Heart left ventricle (tissue), 16 donors: ENCODE measurements at places on chromosomes 11 and 22.

DNA sequence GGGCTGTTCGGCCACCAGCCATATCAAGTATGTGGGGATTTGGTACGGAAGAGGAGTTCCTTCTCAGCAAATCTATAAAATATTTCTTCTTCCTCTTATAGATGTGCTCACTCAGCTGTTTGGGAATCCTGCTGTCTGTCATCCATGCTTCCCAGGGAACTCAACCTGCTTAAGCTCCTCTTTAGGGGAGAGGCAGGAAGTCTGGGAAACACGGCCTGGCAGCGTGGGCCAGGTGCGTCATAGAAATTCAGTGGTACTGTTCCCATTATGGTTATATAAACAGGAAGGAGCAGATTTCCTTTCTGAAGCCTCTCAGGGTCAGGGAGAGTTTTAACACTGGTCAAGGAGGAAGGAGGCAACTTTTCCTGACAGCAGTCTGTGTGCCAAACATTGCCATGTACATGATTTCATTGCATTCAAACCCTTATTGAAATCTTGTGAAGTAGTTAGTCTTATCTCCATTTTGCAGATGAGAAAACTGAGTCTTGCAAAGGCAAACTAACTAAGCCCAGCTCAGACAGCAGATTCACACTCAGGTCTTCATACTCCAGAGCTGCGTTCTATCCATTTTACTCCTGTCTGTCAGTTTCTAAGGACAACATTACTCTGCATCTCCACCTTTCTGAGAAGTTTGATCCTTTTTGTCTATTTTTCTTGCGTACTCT is 35.4 kb upstream of the AMOTL1 start:
- H3K27me3 ChIP-seq: no peaks in the 10 kb centered on the region
- H3K36me3 ChIP-seq: no peaks in the 10 kb centered on the region
- H3K4me1 ChIP-seq: peaks cover 35% of the 10 kb centered on the region
- peak; percentile 73 for DNase-seq
- peak overlapping the region; percentile 46 for H3K27ac ChIP-seq

- no peaks in the 10 kb centered on the region for H3K36me3 ChIP-seq
- no peak overlapping the region for H3K4me3 ChIP-seq
- no peak overlapping the region for H3K27ac ChIP-seq
Observed at GRCh38 chr22:26172389-26172990, 3.2 kb downstream of the SEZ6L start.

DNA sequence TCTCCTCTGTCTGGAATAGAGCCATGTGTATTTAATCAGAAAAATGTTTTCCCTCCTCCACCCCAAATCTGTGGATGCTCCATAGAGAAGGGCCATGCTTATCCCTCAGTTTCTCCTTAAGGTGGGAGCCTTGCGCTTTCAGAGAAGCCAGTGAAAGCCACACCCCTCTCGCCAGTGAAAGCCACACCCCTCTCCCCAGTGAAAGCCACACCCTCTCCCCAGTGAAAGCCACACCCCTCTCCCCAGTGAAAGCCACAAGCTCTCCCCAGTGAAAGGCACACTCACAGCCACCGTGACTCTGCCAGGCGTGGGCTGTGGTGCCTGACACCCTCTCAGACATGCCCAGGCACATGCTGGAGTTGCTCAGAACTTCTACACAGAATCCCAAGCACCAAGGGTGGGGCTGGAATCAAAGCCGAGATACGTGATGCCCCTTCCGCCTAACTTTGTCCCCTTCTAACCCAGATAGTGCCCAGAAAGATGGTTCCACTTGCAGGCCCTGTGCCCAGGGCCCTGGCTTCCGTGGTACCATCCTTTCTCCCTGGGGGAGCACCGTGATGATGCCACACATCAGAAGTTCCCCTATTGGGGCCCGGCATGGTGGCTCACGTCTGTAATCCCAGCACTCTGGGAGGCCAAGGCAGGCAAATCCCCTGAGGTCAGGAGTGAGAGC is 16.5 kb upstream of the PRR5 start:
- DNase-seq: no peak
- H3K4me1 ChIP-seq: peaks cover 30% of the 10 kb centered on the region
- no peak overlapping the region for H3K27ac ChIP-seq
- no peaks in the 10 kb centered on the region for H3K36me3 ChIP-seq
- H3K27me3 ChIP-seq: no peaks in the 10 kb centered on the region
- H3K4me3 ChIP-seq: no peak overlapping the region

DNA sequence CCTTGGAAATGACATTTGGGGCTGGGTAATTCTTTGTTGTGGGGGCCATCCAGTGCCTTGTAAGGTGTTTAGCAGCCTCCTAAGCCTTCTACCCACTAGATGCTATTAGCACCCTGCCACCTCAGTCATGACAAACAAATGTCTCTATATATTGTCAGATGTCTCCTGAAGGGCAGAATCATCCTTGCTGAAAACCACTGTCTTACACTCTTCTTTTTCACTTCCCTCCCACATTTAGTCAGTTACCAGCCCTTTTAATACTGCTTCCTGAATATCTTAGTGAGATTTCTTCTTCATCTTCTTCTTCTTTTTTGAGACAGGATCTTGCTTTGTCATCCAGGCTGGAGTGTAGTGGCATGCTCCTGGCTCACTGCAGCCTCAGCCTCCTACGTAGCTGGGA is 33.1 kb downstream of the TNRC6B start:
- DNase-seq: no peak
- H3K36me3 ChIP-seq: no peaks in the 10 kb centered on the region

DNA sequence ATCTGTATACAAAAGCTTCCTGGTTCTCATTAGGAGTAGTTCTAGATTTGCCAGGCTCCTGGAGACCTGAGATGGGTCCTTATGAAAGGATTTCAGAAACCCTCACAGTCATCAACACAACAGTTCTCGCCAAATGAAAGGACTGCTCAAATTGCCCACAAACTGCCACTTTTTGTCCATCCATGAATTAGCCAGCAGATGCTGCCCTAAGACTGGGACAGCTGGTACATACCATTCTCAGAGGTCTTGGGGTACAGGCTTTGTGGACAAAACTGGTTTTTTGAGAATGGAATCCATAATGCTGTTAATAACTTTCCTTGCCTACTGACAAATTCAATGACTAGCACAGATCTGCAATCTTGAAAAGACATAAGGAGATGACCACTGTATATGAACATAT is 23.4 kb upstream of the BDNF start:
- H3K4me3 ChIP-seq: no peak overlapping the region
- DNase-seq: no peak
- peaks cover 55% of the 10 kb centered on the region for H3K27me3 ChIP-seq

- no peak overlapping the region for H3K4me3 ChIP-seq
- no peaks in the 10 kb centered on the region for H3K4me1 ChIP-seq
- H3K27me3 ChIP-seq: no peaks in the 10 kb centered on the region
- no peak overlapping the region for H3K27ac ChIP-seq
- no peaks in the 10 kb centered on the region for H3K36me3 ChIP-seq
Observed at GRCh38 chr11:111476956-111477355, 35.2 kb downstream of the BTG4 start.

DNA sequence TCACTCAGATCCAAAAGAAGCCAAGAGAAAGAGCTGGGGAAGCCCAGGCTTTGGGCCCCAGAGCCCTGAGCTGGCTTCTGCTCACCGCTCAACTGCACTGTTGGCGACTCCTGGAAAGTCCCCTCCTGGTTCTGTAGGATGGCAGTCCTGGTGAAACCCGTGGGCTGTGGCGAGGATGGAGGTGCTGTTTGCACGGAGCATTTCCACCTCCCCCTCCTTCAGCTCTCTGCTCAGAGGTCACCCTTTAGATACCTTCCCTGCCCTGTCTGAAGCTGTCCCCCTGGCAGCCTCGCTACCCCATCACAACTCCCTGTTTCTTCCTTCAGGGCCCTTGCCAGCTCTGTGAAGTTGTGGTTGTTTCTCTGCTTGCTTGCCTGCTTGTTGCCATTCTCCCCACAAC is 97.8 kb downstream of the MYO18B start:
- H3K27ac ChIP-seq: no peak overlapping the region
- no peaks in the 10 kb centered on the region for H3K27me3 ChIP-seq
- no peak overlapping the region for H3K4me3 ChIP-seq
- H3K4me1 ChIP-seq: no peaks in the 10 kb centered on the region

GRCh38 chr11:119493712-119494111 is 70.7 kb upstream of the THY1 start:
- no peaks in the 10 kb centered on the region for H3K27me3 ChIP-seq
- no peaks in the 10 kb centered on the region for H3K36me3 ChIP-seq
- DNase-seq: no peak
- H3K4me3 ChIP-seq: no peak overlapping the region

DNA sequence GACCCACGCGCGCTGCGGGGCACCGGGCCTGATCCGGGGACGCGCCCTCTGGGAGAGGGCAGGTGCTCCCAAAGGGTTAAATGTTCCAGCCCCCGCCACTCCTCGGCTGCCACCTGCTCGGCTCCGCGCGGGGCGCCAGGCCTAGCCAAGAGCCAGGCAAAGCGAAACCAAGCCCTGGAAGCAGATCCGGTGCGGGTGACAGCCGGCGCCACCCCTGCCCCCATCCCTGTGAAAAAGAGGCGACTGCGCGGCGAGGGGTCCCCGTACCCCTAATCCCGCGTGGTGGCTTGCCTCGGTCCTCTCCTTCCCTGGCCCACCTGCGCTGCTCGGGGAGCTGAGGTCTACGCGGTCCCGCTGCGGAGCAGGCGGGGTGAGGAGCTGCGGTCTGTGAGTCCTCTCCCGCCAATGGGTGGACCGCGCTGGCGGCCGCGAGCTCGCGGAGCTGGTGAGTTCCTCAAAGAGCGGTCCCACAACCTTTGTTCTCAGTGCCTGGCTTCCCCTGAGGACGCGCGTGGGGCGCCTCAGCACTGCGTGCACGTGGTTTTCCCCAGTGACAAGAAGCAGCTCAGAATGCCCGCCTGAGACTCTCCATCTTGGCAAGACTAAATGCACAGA is at the start of gene ME3:
TSS of gene ME3 (minus strand) at position 610 of the 615 bp plus-strand sequence.
- H3K27me3 ChIP-seq: no peaks in the 10 kb centered on the region
- H3K36me3 ChIP-seq: no peaks in the 10 kb centered on the region
- H3K4me3 ChIP-seq: peak within 1 kb of the TSS; percentile 75
- DNase-seq: peak; percentile 79
- peaks cover 37% of the 10 kb centered on the region for H3K4me1 ChIP-seq

- no peak overlapping the region for H3K27ac ChIP-seq
- no peaks in the 10 kb centered on the region for H3K4me1 ChIP-seq
- no peaks in the 10 kb centered on the region for H3K27me3 ChIP-seq
- H3K36me3 ChIP-seq: no peaks in the 10 kb centered on the region
- H3K4me3 ChIP-seq: no peak overlapping the region
Observed at GRCh38 chr11:128318856-128319474, 268.4 kb downstream of the ETS1 start.

DNA sequence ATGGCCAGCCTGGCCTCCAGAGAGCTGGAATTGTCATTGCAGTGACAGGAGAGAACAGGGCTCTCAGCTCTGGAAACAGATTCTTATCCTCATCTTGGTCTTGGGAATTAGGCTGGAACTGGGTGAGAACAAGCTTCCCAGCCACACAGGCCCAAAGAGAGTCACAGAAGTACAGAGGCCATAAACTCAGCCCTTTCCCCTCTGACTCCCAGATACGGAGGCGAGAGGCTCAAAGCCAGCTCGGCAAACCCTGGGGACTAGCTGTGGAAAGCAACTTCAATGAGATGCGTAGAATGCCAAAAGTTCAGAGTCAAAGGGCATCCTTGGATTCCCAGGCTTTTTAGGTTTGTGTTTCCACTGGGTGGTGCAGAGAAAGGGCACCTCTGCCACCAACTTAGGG is 14.3 kb upstream of the ABCC8 start:
- no peaks in the 10 kb centered on the region for H3K36me3 ChIP-seq
- H3K27ac ChIP-seq: no peak overlapping the region
- H3K4me1 ChIP-seq: no peaks in the 10 kb centered on the region
- DNase-seq: peak; percentile 54
- no peak overlapping the region for H3K4me3 ChIP-seq
- H3K27me3 ChIP-seq: no peaks in the 10 kb centered on the region

DNA sequence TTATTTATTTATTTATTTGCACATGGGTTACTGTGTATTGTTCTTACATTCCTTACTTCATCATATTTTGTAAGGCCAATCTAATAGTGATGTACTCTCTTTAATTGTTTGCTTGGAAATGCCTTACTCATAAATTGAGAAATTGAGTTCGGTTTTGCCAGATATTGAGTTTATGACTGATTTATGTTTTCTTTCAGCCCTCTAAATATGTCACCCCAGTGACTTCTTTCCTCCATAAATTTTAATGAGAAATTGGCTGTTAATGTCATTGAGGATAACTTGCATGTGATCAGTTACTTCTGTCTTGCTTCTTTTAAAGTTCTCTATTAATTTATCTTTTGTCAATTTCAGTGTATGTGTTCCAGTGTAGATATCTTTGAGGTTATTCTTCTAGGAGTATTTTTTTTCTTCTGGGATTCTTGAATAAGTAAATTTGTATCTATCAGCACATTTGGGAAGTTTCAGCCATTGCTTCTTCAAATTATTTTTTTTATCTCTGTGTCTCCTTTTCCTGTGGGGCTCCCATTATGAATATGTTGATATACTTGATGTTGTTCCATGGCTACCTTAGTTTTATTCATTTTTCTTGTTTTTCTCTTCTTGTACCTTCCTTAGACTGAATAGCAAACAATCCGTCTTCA is 47.8 kb downstream of the XKR3 start:
- no peak overlapping the region for H3K4me3 ChIP-seq
- H3K27me3 ChIP-seq: no peaks in the 10 kb centered on the region
- no peak overlapping the region for H3K27ac ChIP-seq

DNA sequence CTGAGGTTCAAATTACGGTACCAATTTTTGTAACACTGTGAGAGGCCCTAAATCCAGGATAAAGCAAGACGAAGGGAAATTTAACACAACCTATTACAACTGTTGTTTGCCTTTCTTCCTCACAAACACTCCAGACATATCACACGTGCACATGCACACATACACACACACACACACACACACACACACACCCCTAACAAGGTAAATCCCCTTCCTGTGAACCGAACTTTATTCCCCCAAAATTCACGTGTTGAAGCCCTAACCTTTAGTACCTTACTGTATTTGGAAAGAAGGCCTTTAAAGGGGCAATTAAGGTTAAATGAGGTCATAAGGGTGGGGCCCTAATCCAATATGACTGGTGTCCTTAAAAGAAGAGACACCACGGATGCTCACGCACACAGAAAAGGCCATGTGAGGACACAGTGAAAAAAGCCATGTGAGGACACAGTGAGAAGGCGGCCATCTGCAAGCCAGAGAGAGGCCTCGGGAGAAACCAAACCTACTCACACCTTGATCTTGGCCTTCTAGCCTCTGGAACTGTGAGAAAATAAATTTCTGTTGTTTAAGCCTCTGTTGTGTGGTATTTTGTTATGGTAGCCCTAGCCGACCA is 1.8 kb downstream of the SERGEF start:
- H3K27ac ChIP-seq: no peak overlapping the region
- no peak overlapping the region for H3K4me3 ChIP-seq
- H3K27me3 ChIP-seq: no peaks in the 10 kb centered on the region
- H3K4me1 ChIP-seq: peaks cover 11% of the 10 kb centered on the region
- DNase-seq: no peak

DNA sequence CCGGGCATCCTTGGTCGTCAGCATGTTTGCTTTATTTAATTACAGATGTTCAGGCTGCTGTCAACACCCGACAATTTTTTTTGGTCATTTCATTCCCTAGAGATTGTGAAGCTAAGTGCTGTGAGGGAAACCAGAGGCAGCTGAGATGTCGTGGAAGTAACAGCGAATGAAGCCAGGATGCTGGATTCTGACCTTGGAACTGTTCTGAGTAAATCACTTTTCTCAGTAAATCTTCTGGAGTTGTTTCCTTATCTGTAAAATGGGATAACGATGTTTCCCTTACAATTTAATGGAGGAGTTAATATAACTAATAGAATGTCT is 390 bp upstream of the CKAP5 start:
- no peaks in the 10 kb centered on the region for H3K27me3 ChIP-seq
- peak overlapping the region; percentile 88 for H3K27ac ChIP-seq
- DNase-seq: no peak
- peaks cover 26% of the 10 kb centered on the region for H3K4me1 ChIP-seq
